Sciatic nerve (tissue), 2 donors: ENCODE measurements at places on chromosomes 2 and 18.

- DNase-seq, result no peak
These were observed 63.2 kb downstream of the ASB1 start for GRCh38 chr2:238489896-238490295.

DNA sequence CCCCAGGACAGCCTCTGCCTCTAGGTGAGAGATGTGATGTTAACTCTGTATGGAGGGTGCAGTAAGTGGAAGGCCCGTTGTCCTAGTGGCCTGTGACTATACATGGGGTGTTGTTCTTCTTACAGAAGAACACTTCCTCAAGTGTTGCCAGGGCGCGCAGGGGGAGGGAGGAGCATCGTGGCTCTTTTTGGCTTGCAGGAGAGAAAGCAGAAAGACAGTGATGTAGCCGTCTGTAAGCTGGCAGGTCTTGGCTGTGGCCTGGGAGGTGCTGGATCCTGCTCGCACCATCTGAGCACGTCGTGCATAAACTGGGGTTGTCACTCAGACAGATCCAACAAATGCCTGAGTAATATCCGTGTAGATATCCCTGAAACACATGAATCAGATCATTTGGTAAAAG, 44.3 kb downstream of the ZNF236 start:
- DNase-seq, result no peak

DNA sequence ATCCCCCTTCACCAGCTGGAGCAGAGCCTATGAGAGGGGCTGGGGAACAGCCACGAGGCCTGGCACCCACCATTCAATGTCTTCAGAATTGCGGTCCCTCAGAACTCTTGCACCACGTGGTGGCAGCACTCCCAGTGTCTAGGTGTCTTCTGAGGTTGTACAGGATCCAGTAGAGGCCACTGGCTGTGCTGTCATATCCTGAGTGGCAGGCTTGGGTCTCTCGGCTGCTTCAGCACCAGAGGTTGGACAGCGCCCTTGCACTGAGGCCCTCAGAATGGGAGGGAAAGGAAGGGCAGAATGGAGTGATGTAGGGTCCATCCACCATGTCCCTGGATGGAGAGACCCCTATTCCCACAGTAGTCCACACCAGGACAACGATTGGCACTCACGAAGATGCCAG, 112.0 kb upstream of the TEKT4 start:
- DNase-seq, result no peak

DNA sequence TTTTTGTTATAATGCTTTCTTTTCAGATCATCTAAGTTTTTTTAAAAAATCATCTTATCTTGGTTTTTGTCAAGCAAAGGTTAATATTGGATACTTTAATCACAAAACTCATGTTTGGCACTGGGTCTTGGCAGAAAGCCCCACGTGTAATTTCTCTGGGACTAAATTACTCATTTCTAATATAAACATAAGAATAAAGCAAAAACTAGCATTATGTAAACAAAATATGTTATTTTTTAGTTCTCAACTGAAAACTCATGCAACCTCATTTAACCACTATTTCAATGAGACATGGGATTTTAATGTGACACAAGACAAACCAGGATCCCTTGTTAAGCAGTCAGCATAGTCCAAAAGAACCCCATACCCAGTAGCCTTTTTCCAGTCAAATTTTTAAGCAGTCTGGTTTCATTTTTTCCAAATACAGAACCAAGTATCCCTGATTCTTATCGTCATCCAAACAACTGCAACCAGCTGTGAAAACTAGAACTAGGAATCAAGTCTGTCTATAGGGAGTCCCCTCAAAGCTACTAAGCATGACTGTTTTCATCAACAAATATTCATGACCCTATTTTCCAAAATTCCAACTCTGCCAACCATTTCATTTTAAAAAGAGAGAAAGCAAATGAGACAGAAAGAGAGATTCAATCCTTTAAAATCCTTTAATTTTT, 27.1 kb downstream of the PID1 start:
- DNase-seq, result no peak

DNA sequence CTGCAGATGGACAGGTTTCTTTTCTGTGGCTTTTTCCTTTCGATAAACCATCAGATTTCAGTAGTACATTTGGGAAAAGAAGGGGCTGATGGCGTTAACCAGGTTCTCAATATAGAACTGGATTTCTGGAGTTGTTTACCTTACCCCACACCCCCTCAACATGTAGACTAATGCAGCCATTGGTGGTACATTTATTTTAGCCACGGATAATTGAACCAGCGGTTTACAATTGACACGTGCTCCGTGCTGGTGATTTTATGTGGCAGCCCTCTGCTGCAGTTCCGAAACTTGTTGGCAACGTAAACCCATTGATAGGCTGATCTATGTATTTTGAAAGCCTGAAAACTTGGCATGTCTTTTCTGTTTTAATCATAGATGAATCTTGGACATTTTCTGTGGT, 5.4 kb downstream of the SOX11 start:
- no peak for DNase-seq

DNA sequence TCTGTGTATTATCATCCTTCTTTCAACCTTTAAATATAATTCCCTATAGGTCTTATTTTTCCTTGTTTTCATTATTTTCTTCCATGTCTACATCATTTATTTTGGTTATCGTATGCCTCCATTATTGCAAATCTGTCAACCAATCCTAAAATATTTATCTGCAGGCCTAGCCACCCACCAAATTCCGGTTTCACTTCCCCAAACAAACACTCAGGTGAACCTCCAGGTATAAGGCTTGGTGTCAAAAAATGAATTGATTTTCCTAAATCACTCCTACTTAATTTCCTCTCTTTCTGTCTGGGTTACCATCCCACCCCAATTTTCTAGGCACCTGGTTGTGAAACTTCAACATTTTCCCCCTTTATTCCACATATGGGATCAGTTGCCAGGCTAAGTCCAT, 111.9 kb upstream of the LINC00305 start:
- DNase-seq, result no peak
